ENCODE measurements at places on chromosomes 1 and 21.

DNA sequence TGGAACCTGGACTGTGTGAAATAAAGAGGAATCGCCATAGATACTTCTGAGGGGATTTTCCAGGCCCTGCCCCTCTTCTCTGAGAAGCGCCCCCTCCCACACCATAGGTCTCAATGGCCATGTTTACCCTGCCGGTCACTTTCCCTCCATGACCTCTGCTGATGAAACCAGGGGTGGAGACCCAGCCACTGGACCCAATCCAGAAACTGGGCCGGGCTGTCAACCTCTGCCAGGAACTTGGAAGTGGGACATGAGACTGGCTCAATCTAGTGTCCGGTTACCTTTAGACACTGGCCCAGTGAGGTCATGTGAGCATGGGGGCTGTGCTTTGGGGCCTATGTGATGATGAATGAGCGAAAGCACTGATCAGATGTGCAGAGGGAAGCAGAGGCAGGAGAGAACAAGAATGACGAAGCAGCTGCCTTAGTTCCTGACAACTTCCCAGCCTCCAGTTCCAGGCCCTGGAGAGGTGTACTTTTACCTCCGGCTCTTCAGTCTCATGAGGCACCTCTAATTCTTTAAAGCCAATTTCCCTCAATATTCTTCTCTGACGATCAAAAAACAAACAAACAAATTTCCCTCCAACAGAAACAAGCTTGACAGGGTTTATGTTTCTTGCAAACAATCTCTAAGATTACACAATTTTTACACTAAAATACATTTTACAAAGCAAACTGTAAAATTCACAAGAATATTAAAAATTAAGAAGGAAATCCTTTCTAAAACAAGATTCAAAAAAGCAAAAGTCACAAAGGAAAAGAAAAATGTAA, 4.9 kb downstream of the ASAP3 start:
- DNase-seq: no peak

DNA sequence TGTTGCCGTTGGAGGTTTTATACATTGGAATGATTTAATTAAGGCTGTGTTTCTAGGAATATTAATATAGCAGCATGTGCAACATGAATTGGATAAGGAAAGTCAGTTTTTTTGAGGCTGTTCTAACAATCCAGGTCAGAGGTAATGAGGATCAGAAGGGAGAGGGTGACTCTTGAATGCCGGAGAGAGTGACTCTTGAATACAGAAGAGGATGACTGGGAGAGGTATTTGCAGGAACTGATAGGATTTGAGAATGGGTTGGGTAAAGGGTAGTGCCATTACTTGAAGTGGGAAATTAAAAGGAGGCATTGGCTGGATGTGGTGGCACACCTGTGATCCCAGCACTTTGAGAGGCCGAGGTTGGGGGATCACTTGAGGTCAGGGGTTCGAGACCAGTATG, 55.6 kb upstream of the MACF1 start:
- no peak for DNase-seq

GRCh38 chr1:3611170-3612019, at the start of gene MEGF6:
Gene MEGF6, minus strand, starts transcription at chr1:3611508. Its CDS starts 240 bp downstream, at chr1:3611268.
- DNase-seq: peak; percentile 86

- no peak for DNase-seq
Measured at GRCh38 chr1:236480758-236481436, 42.9 kb upstream of the LGALS8 start.

GRCh38 chr1:209324901-209325871, 258.3 kb upstream of the CAMK1G start:
- no peak for DNase-seq

DNA sequence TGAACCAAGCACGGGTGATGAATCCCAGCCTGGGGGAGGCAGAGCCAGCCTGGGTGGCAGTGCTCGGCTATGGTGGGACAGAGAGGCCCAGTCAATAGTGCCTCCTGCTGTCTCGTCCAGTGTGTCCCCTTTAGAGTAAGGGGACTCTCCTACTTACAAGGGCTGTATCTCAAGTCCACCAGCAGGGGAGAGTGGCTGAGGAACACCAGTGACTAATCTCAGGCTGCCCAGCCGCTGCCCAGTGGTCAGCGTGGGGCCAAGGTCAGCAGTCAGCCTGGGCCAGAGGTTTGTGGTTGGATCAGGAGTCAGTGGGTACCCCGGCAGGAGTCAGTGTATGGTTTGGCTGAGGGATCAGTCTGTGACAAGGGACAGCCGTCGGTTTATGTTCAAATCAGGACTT, 109.2 kb upstream of the RUNX3 start:
- DNase-seq: no peak

DNA sequence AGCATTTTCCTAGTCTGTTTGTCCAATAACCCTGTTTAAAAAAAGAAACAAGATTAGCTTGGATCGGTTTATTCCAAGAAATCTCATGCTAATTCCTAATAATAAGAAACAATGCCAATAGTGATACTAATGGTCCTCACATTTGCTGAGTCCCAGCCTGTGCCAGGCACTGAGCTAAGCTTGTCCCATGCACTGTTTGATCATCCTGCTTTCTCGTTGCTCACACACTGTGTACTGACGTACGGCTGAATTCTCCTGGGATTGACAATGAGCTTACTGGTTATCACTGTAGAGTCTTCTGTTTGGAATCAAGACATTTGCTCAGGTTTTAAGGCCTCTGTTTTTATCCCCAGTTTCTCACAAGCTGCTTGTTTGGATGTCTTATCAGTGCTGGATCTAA, 71.1 kb downstream of the CACNA1E start:
- no peak for DNase-seq

GRCh38 chr1:186634511-186634910, 45.7 kb downstream of the PTGS2 start:
- DNase-seq: no peak

GRCh38 chr1:48524892-48525467, 53.0 kb upstream of the SPATA6 start:
- no peak for DNase-seq

DNA sequence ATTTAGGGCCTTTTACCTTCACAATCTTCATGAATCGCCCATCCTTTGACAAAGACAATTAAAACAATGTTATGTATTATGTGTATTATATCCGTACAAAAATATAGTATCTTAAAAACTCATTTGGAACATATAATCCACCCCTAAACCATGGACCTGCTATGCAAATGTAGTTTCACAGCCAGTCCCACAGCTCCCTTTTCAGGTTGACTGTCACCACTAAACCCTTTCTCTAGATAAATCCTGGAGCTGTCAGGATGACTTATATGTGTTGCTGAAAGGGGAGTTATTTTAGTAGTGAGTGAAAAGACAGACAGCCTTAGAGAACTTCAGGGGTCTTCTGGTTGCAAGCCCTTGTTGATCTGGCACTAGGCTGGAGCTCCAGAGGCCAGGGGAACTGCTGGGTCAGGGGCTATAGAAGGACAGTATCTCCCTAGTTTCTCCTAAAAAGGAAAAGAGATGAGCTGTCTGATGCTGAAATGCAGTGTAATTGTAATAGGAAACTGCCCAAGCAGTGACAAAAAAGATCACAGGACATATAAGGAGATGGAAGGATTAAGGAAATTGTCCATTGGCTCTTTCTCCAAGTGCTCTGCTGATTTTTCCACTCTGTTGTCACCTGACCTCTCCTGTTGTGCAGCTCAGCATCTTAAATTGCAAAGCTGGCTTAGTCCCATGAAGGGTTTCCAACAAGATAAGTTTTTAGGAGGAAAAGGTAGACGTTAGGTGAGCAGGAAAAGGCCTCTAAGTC, 127.7 kb downstream of the S1PR1 start:
- no peak for DNase-seq

- peak; percentile 57 for DNase-seq
Measured at GRCh38 chr1:65149351-65150107, 1.5 kb downstream of the AK4 start.

- no peak for DNase-seq
Measured at GRCh38 chr1:222784371-222784770, 30.5 kb upstream of the DISP1 start.

DNA sequence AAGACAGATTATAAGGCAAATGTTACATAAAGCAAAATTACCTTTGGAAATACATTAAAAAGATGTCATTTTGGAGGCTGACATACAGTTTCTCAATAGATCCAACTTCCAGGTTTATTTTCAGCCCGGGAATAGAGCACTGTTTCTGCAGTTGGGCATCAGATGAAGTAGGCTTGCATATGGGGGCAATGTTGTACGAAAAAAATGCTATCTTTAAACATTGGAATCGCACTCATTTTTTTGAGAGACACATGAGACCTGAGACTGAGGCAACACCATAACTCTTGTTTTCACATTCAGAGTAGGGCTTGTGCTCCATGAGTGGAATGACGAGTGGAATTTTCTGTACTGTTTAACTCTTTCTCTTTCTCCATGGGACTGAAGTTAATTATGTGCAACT, 122.4 kb upstream of the ZRANB2 start:
- DNase-seq: no peak

DNA sequence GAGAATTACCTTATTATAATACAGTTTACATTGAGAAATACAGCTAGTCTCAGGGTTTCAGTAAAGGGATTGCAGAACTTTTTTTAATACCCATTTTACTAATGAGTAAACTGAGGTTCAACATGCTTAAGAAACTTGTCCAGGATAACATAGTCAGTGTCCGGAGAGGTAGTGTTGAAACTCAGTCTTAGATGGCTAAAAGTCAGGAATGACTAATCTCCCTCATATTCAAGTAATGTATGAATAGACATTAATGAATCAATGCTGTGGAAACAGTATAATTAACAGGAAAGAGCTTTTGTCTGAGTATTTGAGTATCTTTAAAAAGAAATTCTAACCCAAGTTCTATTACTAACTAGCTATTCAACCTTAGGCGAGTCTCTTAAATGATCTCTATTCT, 397.6 kb downstream of the PLA2G4A start:
- no peak for DNase-seq

- DNase-seq: no peak
Measured at GRCh38 chr1:205015241-205015640, 27.8 kb upstream of the CNTN2 start.

Data from NCI-H1105 treated with DMSO at 0.1 percent for 48 hours (cell line).